RCC 7860 (cell line): ENCODE measurements at places on chromosomes 16 and 17.
A peak's percentile ranks its signal among the peaks of the same experiment; 100 is the strongest.

DNA sequence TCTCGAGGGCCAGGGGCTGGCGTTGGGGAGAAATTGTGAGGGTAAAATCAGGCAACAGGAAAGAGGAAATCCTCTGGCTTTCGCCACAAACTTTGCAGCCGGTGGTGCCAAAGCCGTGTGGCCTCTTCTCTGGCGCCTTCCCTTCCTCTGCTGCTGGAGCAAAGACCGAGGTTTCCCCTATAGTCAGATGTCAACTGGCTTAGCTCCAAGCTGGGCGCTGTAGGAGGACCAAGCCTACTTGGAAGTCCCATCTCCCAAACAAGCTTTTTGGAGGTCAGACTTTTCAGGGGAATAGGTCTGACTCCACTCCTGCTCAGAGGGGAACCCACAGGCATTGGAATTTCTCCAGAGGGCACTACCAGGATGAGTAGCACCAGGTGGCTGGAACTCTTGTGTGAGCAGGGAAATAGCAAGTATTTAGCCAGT is 5.0 kb downstream of the IGFBP4 start:
- DNase-seq: no peak

- peak; percentile 86 for DNase-seq
Measured at GRCh38 chr17:72717676-72718075, 374.8 kb downstream of the SLC39A11 start.

GRCh38 chr17:51612692-51613091 is 352.3 kb downstream of the UTP18 start:
- DNase-seq: no peak

DNA sequence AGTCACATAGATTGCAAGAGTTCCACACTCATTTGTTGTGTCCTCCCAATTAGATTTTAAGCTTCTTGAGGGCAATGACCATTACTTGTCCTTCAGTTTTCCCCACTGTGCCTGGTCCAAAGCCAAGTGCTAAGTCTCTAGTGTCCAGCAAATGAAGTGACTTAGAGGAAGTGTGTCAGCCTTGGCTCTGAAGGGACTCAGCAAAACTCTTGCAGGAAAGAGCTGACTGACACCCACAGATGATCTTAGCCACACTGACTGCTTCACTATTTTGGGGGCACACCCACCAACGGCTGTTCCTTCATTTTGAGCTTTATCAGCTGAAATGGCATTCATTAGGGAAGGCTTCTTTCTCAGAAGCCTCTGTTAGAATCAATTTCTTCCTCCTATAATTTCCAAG is 358.1 kb downstream of the UTP18 start:
- no peak for DNase-seq

DNA sequence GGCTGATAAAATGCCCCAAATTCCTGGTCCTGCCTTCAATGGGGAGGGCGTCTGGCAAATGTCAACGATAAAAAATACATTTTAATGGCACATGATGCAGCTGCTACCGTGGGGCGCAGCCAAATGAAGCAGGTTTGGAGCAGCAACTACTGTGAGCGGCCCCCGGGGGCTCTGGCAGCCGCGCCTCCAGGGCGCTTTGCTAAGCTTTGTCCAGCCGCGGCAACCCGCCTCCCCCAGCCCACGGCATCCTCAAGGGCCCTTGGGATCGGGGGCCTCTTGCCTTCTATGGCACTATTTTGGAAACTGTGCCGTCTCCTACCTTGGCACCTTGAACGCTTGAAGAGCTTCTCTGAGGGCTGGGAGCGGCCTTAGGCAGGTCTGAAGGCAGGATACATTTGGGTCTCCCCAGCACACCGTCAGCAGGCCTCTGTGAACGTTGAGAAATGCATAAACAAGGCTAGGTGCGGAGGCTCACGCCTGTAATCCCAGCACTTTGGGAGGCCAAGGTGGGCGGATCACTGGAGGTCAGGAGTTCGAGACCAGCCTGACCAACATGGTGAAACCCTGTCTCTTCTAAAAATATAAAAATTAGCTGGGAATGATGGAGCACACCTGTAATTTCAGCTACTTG is 25.1 kb downstream of the TBX4 start:
- DNase-seq: no peak

- DNase-seq: no peak
Measured at GRCh38 chr16:53150769-53151168, 96.0 kb downstream of the CHD9 start.

DNA sequence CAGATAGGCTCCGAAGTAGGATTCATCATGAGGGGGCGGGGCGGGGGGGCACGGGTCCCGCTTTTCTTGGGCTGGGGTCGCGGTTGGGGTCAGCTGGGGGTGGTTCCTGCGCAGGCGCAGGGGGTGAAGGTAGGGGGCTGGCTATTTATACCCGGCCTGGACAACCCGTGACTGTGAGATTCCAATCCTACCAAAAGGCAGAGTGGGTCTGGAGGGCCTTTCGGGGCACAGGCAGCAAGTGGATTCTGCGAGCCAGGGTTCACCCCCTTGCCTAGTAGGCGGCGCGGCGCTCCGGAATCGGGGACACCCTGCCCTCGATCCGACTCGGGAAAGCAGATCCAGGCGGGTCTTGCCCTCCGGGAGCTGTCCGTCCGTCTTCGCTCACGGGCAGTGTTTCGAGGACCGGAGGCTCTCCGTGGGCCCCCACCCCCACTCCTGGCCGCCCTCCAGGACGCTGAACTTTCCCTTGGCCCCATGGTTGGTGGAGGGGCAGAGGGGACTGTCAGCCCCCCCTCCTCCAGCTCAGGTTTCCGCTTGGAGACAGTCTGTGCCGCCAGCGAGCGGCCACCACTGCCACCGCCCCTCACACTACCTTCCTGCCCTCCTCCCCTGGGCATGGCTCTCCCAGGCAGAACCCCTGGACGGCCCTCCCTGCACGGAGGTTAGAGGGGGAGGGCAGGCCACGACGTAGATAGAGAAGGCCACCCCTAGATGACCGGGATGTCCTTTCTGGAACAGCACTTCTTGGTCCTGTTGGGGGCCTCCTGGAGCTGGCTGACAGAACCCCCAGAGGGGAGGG is 634 bp downstream of the SLC2A4 start:
- no peak for DNase-seq

DNA sequence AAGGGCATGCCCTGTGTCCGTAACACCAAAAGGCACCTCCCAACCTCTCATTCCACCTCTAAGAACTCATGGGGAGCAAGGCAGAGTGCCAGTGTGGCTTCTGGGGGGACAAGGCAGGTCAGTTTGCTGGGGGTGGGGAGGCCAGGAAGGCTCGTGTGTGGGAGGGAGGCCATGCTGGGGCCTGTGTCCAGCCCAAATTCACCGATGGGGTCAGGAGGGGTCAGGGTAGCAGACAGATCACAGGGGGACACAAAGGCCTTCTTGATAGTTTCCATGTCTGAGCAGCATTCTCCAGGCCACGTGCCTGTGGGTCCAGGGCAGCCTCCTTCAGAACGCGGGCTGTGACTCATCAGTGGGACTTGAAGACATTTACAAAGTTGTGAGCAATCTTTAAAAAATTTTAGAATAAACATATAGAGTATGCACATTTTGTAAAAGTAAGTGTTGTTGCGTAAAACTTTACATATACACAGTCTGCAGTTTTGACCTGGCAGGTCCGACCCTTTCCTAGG is 20.9 kb downstream of the SPACA3 start:
- peak; percentile 73 for DNase-seq

- DNase-seq: no peak
Measured at GRCh38 chr17:44384823-44385286, 4.6 kb downstream of the ITGA2B start.
